ENCODE measurements at places on chromosomes 11 and 22.

- no peak for DNase-seq
Observed at GRCh38 chr11:103789952-103790351, 246.5 kb upstream of the DDI1 start.

- DNase-seq = no peak
Observed at GRCh38 chr22:45683248-45683647, 11.6 kb downstream of the ATXN10 start.

GRCh38 chr11:131288521-131289091 lies 81.8 kb upstream of the NTM start:
- no peak for DNase-seq

DNA sequence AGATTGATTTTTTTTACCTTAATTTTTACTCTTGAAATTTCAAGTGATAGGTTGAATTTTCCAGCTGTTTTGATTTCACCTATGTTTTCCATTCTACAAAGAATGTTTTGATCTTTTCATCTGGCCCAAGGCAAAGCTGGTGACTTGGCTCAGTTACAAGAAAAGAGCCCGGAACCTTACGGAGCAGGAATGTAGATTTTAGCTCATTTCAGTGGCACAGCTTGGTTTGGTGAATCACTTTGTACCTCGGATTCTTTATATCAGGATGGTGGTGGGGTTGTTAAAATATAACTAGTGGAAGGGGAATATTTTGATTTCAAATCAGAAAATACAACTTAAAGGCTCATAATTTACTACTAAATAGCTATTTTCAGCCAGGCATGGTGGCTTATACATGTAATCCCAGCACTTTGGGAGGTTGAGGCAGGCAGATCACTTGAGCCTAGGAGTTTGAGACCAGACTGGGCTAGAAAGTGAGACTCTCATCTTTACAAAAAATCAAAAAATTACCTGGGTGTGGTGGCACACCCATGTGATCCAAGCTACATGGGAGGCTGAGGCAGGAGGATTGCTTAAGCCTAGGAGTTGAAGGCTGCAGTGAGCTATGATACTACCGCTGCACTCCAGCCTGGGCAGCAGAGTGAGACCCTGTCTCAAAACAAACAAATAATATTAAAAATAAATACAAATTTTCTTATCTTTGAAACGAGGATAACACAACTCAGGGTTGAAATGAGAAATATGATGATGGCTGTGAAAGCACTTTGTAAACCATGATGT lies 9.4 kb upstream of the GRIK4 start:
- DNase-seq = no peak

DNA sequence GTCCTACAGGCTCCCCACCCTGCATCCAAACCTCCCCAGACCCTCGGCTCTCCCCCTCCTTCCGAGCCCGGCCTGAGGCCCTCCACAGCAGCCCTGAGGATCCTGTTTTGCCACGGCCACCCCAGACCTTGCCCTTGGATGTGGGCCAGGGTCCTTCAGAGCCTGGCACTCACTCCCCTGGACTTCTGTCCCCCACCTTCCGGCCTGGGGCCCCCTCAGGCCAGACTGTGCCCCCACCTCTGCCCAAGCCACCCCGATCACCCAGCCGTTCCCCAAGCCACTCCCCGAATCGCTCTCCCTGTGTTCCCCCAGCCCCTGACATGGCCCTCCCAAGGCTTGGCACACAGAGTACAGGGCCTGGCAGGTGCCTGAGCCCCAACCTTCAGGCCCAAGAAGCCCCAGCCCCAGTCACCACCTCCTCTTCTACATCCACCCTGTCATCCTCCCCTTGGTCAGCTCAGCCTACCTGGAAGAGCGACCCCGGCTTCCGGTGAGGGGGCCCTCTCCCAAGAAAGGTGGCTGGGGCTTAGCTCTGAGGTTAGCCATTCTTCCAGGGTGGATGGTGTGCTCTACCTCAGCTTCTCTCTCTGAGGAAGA lies 2.9 kb downstream of the INPP5J start:
- no peak for DNase-seq

- no peak for DNase-seq
Observed at GRCh38 chr11:78344094-78344493, 73.5 kb downstream of the GAB2 start.

Measured in NCI-H1694 treated with DMSO at 0.1 percent for 48 hours (cell line).